ENCODE measurements at places on chromosomes 2 and 18.

GRCh38 chr2:189086710-189087109 is 92.9 kb downstream of the COL5A2 start:
- DNase-seq: no peak

GRCh38 chr2:235170016-235170415 is 218.2 kb downstream of the SH3BP4 start:
- DNase-seq: no peak

DNA sequence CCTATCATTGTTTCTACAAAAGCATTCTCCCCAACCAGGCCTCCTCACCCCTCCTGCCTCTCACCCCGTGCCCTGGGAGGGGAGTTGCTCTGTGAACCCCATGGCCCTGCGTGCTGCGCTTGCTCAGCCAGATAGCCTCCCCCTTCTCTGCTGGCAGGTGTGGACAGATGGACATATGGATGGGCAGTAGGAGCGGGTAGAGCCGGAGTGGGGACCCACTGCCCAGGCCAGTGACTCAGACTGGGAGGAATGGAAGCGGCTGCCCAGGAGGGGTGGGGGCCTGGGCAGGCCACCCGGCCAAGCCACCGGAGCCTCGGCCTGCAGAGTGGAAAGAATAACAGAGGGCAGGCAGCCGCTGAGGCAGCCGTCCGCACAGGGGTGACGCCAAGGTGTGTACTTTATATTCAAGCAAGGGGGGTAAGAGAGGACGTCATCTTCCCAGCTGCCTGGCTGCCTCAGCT is 8.7 kb downstream of the CYP26B1 start:
- no peak for DNase-seq

DNA sequence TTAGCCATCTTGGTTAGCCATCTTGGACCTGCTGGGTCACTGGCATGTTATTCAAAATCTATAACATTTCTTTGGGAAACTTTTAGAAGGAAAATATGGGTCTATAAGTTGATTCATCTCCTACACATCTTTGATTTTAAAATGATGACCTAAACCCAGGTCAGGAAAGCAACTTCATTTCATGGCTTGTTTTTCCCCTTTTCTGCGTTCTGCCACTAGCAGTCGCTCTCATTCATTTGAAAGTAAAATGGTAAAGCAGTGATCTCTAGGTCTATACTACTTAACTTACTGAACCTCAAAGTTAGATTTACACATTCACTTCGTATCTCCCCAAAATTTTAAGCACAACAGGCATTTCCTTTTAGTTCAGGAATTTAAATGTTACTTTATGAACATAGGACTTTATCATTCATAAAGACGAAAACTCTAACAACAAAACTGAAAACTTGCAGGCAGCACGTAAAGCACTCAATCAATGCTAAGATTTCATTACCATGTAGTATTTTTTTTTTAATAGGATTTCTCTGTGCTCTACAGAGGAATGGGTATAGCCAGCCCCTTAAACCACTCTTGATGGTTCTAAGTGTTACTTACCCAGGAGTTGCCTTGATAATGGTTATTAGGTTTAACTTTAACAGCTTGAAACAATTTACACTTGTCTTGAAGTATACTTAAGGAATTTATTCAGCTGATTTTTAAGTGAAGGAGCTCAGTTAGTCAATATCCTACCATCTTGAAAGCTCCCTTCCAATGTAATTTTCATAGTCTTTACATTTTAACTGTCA is 62.5 kb downstream of the GORASP2 start:
- DNase-seq: no peak

GRCh38 chr2:216234106-216234505 is 125.0 kb downstream of the XRCC5 start:
- no peak for DNase-seq

- no peak for DNase-seq
Observed at GRCh38 chr2:11602563-11603204, 67.3 kb downstream of the NTSR2 start.

GRCh38 chr18:31398191-31398590 is 21.6 kb downstream of the DSG4 start:
- no peak for DNase-seq

DNA sequence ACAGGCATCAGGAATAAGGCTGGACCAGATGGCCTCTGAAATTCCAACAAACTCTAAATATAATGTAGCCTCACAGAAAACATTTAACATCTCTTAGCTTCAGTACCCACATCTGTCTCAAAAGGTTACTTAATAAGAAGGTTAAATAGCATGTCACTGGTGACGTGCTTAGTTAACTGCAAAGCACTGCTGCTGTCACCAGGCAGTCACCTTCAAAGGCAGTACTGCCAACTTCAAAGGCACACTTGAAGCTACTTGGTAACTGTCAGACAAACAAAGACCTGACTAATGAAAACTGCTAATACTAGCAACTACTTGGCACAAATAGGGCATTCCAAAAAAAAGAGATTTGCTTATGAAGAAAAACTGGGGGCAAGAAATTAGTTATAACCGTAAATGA is 36.2 kb downstream of the EPG5 start:
- DNase-seq: no peak

DNA sequence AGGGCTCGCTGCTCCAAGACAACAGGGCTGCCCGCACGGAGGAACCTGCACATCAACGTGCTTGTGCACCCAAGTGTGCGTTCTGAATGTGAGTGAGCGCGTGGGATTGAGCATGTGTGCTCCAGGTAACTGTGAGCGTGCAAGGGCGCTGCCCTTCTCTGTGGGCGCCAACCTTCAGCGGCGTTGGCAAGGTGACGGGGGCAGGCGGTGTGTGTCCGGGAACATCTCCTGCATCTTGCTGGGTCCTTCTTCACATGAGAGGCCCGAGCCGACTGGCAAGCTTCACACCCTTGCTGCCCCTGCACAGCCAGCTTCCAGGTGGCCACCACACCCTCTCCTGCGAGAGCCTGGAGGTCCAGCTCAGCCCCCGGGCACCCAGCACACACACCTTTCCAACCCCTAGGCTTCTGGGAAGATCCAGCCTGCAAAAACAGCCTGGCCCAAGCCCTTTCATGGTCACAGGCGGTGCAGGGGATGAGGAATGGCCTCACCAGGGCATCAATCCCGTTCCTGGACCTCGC is 220.9 kb downstream of the HDAC4 start:
- DNase-seq: no peak

- no peak for DNase-seq
Observed at GRCh38 chr18:55751476-55751875, 163.5 kb upstream of the TCF4 start.

DNA sequence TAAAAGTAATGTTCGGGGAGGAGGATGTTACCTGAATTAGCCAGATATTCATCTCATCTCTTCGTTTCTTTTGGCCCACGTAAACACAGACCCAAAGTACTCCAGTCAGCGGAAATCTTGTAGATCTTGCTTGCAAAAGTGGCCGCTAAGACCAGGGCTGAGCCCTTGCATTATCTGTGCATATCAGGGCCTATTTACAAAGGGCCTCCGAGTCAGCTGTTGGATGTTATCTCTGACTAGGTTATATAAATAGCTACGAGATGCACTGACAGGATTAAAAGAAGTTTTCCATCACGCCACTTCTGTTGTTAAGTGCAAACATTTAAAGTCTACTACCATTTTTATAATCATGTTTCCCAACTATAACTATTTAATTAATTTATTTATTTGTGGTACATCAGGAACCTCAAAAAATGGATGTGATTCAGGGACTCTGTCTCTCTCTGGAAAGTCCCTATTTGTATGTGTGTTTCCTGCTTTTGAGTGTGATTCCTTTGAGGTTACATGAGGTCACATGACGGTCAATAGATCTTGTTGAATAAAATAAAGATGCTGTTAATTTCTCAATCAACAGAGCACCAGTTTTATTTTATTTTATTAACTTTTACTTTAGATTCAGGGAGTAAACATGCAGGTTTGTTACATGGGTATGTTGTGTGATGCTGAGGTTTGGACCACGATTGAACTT is 46.8 kb upstream of the MBOAT2 start:
- no peak for DNase-seq

GRCh38 chr2:64488050-64488974 is 34.4 kb downstream of the LGALSL start:
- peak; percentile 47 for DNase-seq

DNA sequence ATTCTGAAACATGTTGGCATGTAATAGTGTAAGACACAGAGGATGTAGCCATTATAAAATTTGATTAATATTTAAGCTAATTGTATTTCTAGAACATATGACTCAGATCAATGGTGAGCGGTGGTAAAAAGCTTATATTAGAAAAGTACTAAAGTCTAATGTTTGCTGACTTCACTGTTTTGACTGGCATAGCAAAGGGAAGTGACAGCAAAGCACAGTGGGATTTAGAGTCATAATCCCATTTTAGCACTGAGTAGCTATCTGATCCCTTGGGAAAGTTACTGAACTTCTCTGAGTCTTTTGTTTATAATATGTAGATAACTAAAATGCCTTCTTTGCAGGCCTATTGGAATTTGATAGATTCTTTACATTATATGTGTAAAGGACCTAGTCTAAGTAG is 60.4 kb downstream of the KIAA1328 start:
- no peak for DNase-seq

GRCh38 chr2:211513446-211513845 is 957.0 kb downstream of the CPS1 start:
- no peak for DNase-seq

- no peak for DNase-seq
Observed at GRCh38 chr2:4678927-4679326, 975.6 kb downstream of the DCDC2C start.

GRCh38 chr2:86307431-86307830 is 30.0 kb downstream of the REEP1 start:
- DNase-seq: no peak

DNA sequence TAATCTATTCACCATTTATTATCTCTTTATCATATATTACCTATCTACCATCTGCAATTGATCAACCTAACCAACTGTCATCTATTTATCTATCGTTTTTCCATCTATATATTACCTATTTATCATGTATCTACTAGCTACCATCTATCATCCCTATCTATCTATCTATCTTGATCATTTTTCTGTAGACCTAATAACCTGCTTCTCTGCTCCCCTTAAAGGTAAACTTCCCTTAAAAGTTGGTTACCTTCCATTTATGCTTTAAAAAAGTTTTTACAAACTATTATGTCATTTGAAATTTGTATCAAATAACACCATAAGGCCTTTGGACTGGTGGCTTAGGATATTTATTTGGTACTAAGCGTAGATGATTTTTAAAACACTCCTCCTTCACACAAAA is 47.2 kb downstream of the TMEM18 start:
- DNase-seq: no peak

- DNase-seq: no peak
Observed at GRCh38 chr2:11534746-11535484, 1.1 kb downstream of the GREB1 start.

GRCh38 chr2:197759013-197759412 is 26.1 kb downstream of the BOLL start:
- no peak for DNase-seq

DNA sequence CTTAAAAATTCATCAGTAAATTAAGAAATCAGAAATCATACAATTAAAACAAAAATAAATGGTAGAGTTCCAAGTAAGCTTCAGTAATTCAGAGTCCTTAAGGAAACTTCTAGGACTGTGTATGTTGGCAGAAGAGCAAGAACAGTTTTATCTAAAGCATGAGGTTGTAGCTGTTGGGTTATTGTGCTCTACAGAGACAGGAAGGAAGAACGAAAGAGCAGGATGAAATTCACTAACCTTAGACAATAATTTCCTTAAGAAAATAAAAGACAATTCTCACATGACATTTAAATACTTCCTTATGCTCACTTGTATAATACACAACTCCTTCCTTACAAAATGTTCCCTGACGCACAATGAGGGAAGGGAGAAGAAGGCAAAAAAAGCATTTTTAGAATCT is 133.4 kb downstream of the STK39 start:
- no peak for DNase-seq

GRCh38 chr18:12165038-12165768 is 71.6 kb downstream of the ANKRD62 start:
- DNase-seq: no peak

DNA sequence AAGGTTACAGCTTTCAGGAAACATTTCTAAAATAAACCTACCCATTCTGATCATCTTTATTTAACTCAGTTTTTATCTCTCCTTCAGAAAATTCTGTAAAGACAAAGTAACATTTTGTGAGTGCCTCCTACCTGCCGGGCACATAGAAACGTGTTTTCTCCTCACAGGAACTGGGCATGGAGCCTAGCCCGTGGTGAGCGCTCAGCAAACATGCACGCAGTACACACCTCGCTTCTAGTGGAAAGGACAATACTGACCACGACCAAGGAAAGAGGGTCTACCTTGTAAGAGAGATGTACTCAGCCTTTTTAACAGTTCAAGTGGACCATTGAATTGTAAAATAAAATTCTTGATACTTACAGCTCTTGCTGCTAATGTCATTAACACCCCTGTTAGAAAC is 24.8 kb upstream of the KIDINS220 start:
- DNase-seq: no peak

- DNase-seq: no peak
Observed at GRCh38 chr18:8900552-8900951, 195.2 kb downstream of the MTCL1 start.

DNA sequence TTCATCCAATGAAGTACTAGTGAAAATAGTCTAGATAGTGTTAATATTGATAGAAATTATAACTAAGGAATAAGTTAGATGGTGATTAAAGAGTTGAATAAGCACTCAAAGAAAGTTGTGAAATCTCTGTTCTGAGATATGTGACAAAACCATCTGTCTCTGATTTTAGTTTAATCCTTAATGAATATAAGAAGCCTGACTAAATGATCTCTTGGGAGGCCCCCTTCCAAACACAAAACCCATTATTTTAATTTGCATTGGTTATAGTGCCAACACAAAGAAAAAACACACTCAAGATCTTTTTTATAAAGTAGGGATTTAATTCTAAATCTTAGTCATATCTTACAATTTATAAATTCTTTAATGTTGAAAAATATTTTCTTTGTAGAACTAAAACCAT is 34.0 kb downstream of the SCN2A start:
- DNase-seq: no peak

DNA sequence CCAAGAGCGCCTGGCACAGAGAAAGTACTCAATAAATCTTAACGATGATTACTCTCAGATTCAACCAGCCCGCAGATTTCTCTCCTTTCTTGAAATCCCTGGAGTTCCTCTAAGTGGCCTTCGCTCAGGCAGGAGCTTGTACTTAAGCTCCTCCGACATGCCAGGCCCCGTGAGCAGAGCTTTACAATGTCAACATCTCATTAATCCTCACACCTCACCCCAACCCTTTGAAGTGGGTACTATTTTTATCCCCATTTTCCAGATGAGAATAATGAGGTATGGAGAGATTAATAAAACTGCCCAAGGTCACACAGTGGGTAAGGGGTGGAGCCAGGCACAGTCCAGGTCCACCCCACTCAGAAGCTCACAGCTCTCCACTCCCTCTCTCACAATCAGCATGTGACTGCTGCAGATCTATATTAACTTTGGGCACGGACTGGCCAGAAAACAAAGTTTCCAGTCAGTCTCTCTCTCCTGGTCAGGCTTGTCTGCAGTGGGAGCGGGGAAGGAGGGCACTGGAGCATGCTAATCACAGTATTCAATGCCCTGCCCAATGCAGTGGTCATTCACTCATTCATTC is 18.0 kb downstream of the DNMT3A start:
- DNase-seq: no peak

Data from NCI-H748 treated with DMSO at 0.1 percent for 48 hours (cell line).